ENCODE measurements at places on chromosomes 12 and 14. TPM values are rescaled to one million over a fixed set of nuclear protein-coding genes. Genes with fewer than 3 reads are reported as not detected.

MBD6 gene
- total RNA-seq: 9.6 TPM

RNASE1 gene
- total RNA-seq: 139 TPM

ACRBP gene
- 1.1 TPM for total RNA-seq

DNA sequence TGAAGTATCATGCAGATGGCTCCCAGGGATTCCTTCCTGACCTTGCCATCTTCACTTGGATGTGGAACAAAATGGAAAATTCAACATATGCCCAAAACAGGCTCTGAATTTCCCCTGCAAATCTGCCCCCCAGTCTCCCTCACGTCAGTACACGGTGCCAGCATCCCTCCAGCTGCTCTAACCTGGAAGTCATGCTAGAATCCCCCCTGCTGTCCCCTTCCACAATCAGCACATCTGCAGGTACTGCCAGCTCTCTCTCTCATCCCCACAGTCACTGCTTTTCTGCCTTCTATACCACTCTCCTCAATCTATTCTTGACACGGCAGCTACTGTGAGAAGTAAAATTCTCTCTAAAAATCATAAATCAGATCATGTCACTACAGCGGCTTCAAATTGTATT is 21.6 kb downstream of the GALNT6 start:
- no peak for DNase-seq

DNA sequence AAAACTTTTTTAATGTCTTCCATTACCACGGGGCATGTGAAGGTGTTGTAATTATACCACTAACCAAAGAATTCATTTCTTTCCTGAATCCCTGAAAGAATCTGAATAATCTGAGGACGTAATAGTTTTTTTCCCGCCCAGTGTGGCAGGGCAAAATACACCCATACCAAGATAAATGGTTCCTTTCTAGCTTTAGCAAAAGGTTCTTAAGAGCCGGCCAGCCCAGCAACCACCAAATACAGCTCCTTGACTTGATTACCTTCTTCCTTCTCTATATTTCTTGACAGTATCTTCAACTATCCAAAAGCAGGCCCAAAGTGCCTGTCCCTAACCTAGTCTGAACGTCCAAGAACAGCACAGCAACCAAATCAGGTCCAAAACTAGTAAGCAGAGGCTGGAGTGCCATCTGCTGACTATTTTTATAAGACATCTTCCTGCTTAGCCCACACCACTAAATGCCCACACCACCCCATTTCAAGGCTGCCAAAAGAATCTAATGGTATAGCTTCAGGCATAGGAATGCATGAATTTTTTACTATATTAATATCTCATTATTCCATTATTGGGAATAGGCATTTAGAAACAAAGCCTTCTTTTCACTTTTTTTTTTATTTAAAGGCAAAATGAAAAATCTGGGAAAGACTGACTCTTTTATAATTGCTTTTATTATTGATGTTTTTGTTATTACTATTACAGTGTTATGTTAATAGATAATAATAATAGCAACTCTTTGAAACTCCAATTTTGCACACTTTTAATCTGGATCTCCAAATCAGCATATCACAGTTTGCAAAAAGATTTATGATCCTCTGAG is 524.4 kb downstream of the MED13L start:
- no peak for DNase-seq

DNA sequence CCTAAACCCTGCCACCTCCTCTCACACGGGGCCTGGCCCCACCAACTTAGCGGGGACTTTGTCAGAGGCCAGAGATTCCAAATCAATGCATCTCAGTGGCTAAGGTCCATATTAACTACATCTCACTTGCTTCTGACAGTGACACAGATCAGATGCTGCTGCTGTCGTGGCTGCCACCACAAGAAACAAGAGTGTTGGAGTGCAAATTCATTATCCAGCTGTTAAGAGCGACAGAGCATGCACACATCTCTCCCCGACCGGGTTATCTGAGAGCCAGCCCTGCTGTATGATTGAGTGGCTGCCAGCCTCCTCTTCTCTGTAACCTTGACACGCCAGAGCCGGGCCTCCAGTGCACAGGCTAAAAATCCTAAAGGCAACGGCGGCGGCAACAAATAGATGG is 40.2 kb downstream of the SPRING1 start:
- DNase-seq: no peak

GRCh38 chr12:75900781-75901254 is 130.8 kb downstream of the PHLDA1 start:
- no peak for DNase-seq

DNA sequence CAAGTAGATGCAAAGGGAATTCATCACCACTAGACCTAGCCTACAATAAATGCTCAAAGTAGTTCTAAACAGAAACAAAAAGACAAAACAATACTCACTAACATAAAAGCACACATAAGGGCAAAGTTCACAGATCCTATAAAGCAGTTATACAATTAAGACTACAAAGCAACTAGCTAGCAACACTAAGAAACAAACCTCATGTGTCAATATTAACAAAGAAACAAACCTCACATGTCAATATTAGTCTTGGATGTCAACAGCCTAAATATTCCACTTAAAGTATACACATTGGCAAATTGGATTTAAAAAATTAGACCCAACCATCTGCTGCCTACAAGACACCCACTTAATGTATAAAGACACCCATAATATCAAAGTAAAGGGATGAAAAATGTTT is 152.7 kb downstream of the KCNK10 start:
- DNase-seq: no peak
